Ureter (tissue), 1 donor: ENCODE measurements at places on chromosomes 6 and 20. TPM values are rescaled to one million over a fixed set of nuclear protein-coding genes. Genes with fewer than 3 reads are reported as not detected.

Gene PRPH2
- total RNA-seq: 0.91 TPM

Gene MOXD1
- total RNA-seq: 13.8 TPM

Gene QRSL1
- 17.0 TPM for total RNA-seq

Gene PSMB9
- 20.1 TPM for total RNA-seq

Gene GABRR2
- 0.73 TPM for total RNA-seq

Gene KIF6
- 0.78 TPM for total RNA-seq

Gene PNPLA1
- 0.21 TPM for total RNA-seq
